ENCODE measurements at places on chromosomes 12 and 14.

- peak; percentile 53 for DNase-seq
These were observed 556 bp downstream of the TIMM9 start for GRCh38 chr14:58426670-58427280.

GRCh38 chr14:23321572-23322547 lies 603 bp downstream of the PABPN1 start:
- DNase-seq = peak; percentile 70

DNA sequence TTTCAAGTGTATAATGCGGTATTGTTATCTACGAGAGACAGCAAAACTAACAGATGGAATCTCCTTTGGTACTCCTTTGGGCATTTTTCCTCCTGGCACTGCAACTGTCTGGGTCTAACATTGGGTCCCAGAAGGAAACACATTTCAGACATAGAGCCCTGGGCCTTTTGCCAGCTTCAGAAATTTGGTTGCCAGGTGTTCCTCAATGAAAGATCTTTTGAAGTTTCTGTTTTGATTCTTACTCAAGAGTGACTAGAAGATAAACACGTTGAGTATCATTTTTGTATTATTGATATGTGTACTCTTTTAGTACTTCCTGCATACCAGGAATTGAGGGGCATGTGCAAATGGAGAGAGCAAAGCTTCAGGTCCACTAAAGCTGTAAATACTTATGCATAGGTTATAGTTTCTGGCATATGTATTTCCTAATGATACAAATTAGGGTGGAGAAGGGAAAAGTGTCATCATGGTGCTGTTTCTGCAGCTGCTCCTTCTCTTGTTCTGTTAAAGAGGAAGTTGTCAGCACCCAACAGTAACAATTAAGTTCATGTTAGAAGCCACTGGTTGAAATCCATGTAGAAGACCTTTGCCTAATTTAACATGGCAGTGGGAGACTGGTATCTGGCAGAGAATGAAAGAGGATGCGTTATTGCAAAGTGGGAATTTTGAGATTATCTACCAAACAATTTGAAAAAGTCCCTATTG lies 53.5 kb downstream of the SLC38A6 start:
- peak; percentile 62 for DNase-seq

DNA sequence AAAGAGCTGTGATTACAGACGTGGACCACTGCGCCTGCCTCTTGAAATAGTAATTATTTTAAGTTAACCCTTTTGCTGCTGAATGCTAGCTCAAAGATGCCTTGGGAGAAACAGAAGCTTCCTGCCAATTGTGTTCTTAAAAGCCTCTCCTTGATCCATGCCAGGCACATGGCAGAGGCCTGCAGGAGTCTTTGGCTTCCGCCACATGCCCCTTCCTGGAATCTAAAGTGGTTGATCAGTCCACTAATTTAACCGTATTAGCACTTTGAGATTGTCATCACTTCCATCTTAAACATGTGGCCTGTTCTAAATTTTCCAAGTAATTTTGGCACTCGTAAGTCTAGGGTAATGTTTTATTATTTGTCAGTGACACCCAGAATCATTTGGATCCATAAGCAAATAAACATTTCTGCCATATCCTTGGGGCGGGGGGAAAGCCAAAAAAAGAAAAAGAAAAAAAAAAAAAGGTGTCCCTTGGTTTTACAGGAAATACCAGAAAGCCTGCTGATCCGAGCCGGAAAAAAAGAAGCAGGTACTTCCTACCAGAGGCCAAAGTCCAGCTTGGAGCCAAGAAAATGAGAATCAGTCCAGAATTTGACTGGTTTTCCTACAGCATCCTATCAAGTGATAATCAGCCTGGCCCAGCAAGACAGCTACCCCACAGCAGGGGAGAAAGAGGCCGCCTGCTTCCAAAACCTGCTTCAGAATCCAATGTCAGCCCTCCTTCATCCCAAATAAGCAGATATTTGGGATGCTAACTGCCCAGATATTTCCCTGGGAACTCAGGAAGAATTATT lies 104.8 kb downstream of the KCNK10 start:
- DNase-seq = no peak

GRCh38 chr12:93639406-93639805 lies 37.8 kb upstream of the CRADD start:
- DNase-seq = no peak

DNA sequence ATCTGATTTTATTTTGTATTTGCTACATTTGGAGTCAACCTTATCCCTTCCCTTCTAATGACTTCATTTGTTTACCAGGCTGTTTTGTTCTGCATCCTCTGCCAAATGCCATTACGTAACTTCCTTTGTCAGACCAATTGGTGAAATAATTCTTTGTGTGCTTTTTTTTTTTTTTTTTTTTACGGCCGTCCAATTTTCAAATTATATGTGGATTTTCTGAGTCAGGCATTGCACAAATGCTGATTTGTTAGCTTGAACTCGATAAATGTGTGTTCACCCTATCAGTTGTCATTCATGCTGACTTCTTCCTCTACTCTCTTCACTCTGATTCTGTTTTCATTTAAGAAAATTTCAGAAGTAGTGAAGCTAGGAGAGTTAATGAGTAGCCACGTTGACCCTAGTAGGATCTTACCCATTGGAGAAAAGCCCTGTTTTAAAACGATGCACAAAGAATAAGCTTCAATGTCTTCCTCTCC lies 386.2 kb downstream of the DIO2 start:
- no peak for DNase-seq

GRCh38 chr12:99439399-99439798 lies 208.2 kb upstream of the GARIN6 start:
- DNase-seq = no peak

DNA sequence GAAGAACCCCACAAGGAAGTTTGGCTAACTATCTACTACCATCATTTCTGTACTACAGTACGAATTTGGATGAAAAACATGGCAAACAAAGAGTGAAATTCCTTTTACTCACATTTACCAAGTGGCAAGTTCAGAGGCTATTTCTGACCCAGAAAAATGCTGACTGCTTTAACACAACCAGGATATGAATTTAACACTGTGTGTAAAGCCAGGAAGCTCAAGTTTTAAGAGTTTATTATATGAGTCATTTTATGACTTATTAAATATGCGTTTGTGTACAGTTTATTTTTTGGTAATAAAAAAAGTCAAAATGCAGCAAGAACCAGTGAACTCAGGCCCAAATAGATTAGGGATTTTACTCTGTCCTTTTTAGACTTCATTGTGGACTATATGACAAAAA lies 58.4 kb upstream of the STAC3 start:
- peak; percentile 10 for DNase-seq
